ENCODE measurements at places on chromosomes 6 and 20. TPM values are rescaled to one million over a fixed set of nuclear protein-coding genes. Genes with fewer than 3 reads are reported as not detected.

The TAF11 gene
- total RNA-seq: 30.1 TPM

The PACRG gene
- 13.3 TPM for total RNA-seq

The FAM229B gene
- total RNA-seq: 17.9 TPM

The CRYBG1 gene
- 28.1 TPM for total RNA-seq

The MATN4 gene
- 0.99 TPM for total RNA-seq

The NOX3 gene
- 2.1 TPM for total RNA-seq

The TMEM14B gene
- total RNA-seq: 47.9 TPM

The TNXB gene
- 52.8 TPM for total RNA-seq

The SIRPB2 gene
- total RNA-seq: 5.5 TPM

The NR2E1 gene
- total RNA-seq: not detected

The ZKSCAN3 gene
- total RNA-seq: 8.6 TPM

The GRIK2 gene
- total RNA-seq: 13.6 TPM

The KCNK15 gene
- 0.23 TPM for total RNA-seq

The IMPG1 gene
- 0.64 TPM for total RNA-seq

The RAD21L1 gene
- not detected for total RNA-seq

The LY6G6D gene
- not detected for total RNA-seq

The SLC22A16 gene
- total RNA-seq: 1.2 TPM

The FABP7 gene
- total RNA-seq: not detected

The PKHD1 gene
- total RNA-seq: 66.2 TPM

The SLC22A7 gene
- 0.18 TPM for total RNA-seq

The GPLD1 gene
- total RNA-seq: 3.9 TPM

The SPEF1 gene
- total RNA-seq: 1.9 TPM

The CUL9 gene
- total RNA-seq: 46.2 TPM

The SYS1 gene
- 25.3 TPM for total RNA-seq

The TMEM200A gene
- 22.4 TPM for total RNA-seq

The ADAT2 gene
- total RNA-seq: 5.9 TPM

The MARCKS gene
- 149 TPM for total RNA-seq

The NRSN1 gene
- 0.12 TPM for total RNA-seq

The AIF1 gene
- total RNA-seq: 18.7 TPM

The ENPP5 gene
- total RNA-seq: 14.6 TPM

The HSP90AB1 gene
- 440 TPM for total RNA-seq

The ATP6V1G2 gene
- 2.2 TPM for total RNA-seq

The LY86 gene
- total RNA-seq: 4.1 TPM

The RIN2 gene
- total RNA-seq: 64.3 TPM

The TAAR8 gene
- total RNA-seq: not detected

The HLA-DRB5 gene
- total RNA-seq: 1.8 TPM

The PRELID3B gene
- 53.0 TPM for total RNA-seq

The XKR7 gene
- 0.23 TPM for total RNA-seq

The TMC2 gene
- not detected for total RNA-seq

The IPCEF1 gene
- total RNA-seq: 8.8 TPM

The CST5 gene
- total RNA-seq: not detected

The MUC21 gene
- total RNA-seq: not detected

The MOCS1 gene
- 16.2 TPM for total RNA-seq

The NKX2-4 gene
- total RNA-seq: not detected

The HLA-DRA gene
- total RNA-seq: 136 TPM

The STMND1 gene
- total RNA-seq: not detected

The TP53TG5 gene
- 0.12 TPM for total RNA-seq

The EPPIN gene
- not detected for total RNA-seq

The COX4I2 gene
- total RNA-seq: 4.5 TPM

All from metanephros (tissue), 2 donors.